ENCODE measurements at places on chromosomes 5 and 9.

DNA sequence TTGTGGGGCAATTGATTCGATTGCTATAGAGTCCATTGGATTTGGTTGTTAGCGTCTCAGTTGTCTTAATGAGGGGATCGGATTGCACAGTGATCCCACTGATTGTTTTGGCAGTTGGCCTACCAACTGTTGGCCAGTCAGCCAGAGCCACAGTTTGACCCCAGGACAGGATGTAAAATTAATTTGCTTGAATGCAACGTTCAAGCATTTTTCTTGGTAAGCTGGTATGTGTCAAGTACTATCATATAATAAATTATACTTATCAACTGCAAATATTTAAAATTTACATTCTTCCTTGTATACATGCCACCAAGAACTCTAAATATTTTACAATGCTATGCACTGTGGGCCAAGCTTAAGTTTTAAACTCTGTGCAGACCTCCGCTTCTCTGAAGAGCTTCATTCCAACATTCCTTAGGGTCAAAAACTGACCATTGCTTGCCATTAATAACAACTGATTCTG is 80.4 kb upstream of the OSMR start:
- DNase-seq, result no peak

DNA sequence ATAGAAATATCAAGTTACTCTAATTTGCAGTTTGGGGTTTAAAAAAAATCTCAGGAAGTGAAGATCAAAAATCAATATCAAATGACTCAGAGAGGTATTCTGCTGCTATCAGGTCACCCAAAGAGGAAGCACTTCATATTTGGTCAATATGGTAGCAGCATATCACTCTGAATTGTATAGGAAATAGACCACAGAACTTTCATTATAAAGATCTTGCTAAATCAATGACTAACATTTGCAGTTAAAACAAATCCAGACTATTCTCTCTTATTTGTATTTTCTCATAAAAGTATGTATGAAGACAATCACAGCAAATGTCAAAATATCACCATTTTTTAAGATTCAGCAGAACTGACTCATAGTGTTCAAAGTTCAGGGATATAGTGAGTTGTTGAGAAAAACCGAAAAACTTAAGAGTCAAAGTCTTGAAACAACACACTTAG is 105.8 kb upstream of the PCSK1 start:
- no peak for DNase-seq

DNA sequence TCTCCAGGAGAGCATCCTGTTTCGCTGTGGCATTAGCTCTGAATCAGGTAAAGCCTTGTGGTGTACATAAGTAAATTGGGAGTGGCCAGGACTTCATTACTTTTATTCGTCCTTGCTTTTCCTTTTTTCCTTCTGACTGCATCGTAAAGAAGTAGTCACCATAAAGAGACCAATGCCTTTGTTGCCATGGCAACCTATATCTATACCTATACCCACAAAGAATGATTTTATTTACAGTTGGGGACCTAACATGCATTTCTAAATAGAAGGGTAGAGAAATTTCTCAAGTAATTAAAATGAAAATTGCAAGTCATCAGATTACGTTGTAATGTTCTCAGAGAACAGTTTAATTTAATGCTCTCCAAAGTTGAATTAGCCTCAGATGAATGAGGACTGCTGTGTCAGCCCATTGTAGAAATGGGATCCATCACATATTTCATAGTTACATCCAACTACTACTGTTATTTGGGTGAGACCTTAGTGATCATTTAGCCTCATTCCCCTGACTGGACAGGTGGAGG is 18.6 kb downstream of the PTCD2 start:
- DNase-seq, result no peak

DNA sequence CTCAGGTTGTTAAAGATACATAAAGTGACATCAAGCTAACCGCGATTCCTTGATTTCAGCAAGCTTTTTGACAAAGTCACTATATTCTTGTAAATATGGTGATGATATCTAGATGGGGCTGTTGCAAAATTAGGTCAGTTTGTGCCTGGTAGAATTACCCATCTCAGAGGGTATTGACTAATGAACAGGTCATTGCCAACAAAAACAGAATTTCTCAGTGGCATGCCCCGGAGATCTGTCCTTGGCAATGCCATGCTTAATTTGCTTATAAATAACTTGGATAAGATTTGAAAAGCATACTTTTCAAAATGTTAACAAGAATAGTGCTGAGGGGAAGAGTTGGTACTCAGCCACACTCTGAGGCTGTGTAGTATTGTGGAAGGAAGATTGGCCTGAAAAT is 783.3 kb upstream of the SEMA6A start:
- no peak for DNase-seq

DNA sequence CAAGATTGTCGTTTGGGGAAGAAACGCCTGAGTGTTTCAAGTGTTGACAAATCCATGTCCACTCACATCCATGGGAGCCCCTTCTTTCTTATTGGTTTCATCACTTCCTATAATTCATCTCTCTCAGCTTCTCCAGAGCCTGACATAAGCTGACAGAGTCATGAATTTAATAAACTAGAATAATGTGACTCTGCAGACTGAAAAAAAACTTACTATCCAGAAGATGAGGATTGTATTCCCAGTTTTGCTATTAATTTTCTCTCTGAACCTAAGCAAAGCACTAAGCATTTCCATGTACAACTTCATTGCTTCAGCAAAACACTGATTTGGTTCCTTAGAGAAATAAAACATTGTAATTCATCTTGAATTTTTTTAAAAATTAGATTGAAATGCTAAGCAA is 691.8 kb downstream of the MTRR start:
- no peak for DNase-seq

- DNase-seq, result no peak
Observed at GRCh38 chr5:53642061-53642460, 81.6 kb downstream of the NDUFS4 start.

DNA sequence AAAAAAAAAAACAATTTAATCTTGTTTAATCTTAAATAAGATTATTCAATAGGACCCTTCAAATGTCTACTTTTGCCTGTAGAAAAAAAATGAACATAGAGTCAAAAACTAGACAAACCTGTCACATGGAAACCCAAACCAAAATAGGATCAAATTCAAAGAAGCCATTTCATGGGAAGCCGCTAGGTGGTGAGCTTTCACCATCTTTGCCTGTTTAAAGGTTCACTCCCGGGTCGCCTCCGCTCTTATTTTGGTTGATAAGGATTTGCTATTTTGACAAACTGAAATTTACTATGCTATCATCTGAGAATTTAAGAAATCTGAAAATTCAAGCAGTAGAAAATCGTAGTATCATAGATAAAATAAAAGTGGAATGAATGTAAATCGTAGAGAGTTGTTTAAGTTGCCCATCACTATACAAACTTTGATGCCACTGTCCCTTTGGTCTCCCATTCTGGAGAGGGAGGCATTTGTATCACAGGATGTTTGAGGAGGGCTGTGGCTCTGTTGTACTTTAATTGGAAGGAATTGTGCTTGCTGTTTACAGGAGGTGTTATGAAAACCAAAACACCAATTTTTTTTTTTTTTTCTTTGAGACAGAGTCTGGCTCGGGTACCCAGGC is 43.5 kb upstream of the DNAH5 start:
- DNase-seq, result no peak

DNA sequence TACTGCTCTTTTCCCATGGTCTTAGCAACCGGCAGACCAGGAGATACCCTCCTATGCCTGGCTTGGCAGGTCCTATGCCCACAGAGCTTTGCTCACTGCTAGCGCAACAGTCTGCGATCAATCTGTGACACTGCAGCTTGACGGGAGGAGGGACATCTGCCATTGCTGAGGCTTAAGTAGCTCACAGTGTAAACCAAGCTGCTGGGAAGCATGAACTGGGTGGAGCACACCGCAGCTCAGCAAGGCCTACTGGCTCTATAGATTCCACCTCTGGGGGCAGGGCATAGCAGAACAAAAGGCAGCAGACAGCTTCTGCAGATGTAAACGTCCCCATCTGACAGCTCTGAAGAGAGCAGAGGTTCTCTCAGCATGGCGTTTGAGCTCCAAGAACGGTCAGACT is 40.4 kb downstream of the MCTP1 start:
- DNase-seq, result no peak
